ENCODE measurements at places on chromosomes 16 and 17.

- no peak for DNase-seq
These were observed 86.4 kb downstream of the TEX14 start for GRCh38 chr17:58605470-58605869.

GRCh38 chr17:43909537-43910231, 2.3 kb upstream of the MPP2 start:
- DNase-seq, result no peak

DNA sequence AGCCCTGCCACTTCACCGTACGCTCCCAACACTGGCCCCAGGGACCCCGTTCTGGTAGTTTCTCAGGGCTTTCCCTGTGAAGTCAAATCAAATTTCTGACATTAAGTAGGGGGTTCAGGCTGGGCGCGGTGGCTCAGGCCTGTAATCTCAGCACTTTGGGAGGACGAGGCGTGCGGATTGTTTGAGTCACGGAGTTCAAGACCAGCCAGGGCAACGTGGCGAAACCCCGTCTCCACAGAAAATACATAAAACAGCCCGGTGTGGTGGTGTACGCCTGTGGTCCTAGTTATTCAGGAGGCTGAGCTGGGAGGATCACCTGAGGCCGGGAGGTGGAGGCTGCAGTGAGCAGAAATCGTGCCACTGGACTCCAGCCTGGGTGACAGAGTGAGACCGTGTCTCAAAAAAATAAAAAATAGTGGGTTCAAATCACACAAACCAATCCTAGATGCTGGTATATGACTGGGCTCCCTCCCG, 632 bp downstream of the CYBC1 start:
- peak; percentile 22 for DNase-seq

GRCh38 chr17:40490289-40490853, 11.1 kb downstream of the TNS4 start:
- DNase-seq, result peak; percentile 19

GRCh38 chr17:57530508-57530907, 214.6 kb downstream of the CCDC182 start:
- no peak for DNase-seq

- DNase-seq, result no peak
These were observed 4.9 kb downstream of the SLFN14 start for GRCh38 chr17:35555691-35556090.

DNA sequence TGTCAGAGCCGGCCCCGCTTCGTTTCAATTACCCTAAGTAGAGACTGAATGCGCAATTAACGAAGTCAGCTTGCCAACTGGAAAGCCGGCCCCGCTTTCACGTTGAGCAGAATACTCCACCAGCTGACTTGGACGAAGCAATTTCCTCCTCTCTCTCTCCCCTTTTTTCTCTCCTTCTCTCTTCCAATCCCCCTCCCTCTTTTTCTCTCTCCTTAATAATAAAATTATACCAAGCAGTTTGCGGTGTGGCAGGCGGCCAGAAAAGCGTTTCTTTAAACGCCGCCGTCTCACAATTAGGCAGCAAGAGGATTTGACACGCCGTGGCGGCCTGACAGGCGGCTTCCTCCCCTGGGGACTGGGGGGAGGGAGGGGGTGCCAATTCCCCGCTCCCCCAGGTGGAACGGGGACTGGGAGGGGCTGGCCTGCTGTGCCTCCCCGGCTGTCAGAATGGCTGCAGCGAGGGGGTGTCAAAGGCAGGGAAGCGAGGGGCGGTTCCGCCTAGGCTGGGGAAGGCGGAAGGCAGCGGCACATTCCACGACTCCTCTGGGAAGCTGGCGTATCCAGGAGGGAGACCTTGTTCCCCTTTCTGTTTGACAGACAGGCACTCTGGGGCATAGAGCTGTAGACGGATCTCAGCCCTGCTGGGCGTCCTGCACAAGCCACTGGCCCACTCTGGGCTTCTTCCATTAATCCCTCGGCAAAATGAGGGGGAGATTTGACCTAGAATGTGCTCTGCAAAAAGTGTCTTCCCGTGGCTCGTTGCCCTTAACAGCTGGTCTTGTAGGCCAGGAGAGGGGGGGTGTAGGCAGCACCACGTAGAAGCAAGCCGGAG, 52.7 kb downstream of the SREBF1 start:
- DNase-seq, result no peak

All from stimulated activated CD4-positive, alpha-beta T cell treated with anti-CD3 and anti-CD28 coated beads, Interleukin-1b, Interleukin-23, amount 100 ng/mL, for 4 hours (primary cell).